ENCODE measurements at places on chromosomes 6 and 20.

- no peak for DNase-seq
These were observed 92.5 kb upstream of the ADGRF1 start for GRCh38 chr6:47134476-47135189.

- no peak for DNase-seq
These were observed 41.7 kb upstream of the PIM1 start for GRCh38 chr6:37127961-37128862.

DNA sequence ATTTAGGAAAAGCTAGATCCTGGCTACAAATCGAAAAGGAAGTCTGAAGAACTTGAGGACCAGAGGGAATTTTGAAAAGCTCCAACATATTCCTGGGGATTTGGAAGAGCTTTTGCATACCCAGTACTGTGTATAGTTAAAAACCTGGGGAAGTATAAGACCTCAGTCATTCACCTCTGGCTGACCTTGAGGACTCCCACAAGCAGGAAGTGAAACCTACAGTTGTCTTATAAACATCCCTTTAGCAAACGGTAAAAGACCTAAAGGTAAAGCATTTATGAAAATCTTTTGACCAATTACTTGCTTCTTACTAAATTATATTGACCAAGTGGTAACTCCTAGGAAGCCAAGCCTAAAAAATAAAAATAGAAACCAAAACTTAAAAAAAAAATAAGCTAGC lies 175.0 kb downstream of the HAO1 start:
- no peak for DNase-seq

DNA sequence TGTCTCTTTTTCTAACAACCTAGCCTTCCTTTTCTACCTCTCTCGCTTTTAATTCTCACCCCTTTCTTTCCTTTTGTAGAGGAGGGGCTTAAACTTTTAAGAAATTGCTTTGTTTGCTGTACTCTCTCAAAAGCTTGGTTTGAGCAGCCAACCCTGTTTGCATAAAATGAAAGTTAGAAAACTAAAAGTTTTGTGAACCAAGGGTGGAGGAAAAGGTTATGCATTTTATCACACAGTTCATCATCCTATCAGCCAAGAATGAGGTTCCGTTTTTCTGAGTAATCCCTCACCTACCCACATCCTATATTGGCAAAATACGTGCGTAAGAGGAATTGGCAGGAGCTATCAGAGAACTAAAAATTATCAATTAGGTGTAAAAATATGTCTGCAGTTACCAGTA lies 42.8 kb upstream of the LOC128125822 start:
- no peak for DNase-seq

DNA sequence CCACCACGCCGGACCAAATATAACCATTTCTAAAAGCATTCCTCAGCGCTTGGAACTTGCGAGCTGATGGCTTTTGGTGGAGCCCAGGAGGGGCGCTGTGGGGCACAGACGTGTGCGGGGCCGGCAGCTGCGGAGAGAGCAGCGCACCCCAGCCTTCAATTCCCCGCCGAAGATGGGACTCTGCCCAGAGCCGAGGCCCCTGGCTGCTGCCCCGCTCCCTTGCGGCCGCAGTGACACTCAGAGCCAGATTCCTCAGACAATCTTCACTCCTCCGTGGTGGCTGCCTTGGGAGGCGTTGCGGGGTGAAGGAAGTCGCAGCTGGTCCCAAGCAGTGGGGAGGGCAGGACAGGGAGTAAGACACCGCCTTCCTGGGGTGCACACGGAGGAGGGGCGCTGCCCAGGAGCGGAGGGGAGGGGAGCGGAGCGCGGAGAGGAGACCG lies 87.7 kb downstream of the TMEM242 start:
- DNase-seq: peak; percentile 49

GRCh38 chr6:85676086-85676729 lies 33.5 kb upstream of the SYNCRIP start:
- no peak for DNase-seq

DNA sequence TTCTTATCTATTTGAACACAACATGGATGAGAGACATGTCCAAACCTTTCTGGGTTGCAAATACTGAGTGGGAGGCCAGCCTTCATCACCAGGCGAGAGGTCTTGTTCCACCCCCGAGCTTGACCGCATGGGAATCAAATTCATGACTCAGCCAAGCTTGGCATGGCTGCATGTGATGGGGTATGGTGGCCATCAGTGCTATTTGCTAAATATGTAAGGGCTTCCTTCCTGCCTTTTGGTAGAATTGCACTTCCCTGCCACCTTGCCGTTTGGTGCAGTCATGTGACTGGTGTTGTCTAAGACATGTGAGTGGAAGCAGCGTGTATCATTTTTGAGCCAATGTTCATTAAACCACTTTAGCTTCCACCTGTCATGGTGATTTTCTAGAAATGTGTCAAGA lies 508.9 kb upstream of the SULF2 start:
- no peak for DNase-seq

- no peak for DNase-seq
These were observed 15.2 kb upstream of the KCNK15 start for GRCh38 chr20:44730441-44730840.

DNA sequence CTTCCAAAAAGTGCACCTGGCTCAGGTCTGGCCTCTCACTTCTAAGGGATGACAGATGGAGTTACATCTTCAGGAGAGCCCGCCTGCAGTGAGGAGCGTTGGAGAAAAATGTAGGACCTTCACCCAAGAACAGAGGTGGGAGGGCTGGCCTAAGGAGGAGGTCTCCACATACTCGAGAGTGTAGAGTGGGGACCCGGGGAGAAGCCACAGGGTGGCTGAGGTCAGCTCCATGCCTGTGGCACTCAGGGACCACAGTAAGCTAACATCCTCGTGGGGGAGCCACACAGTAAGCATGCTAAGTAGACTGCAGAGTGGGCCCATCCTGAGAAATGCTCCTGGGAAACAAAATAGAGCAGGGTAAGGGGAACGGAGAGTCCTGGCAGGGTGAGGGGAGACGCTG lies 24.0 kb downstream of the AAR2 start:
- DNase-seq: no peak

DNA sequence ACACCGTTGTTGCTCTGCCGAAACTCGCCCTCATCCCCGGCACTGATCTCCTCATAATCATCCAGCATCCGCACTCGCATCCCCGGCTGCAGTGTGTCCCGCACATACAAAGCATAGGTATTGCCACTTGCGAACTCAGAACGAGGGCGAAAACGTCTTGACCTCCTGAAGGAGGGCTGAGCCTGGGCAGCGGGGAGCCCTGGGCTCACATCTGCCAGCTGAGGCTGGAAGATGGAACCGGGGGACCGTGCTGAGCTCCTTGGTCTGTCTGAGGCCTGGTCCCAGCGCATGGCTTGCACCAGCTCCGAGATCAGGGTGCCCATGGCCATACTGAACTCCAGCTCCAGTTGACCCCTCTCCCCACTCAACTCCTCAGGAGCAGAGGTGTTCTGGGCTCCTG lies 2.7 kb downstream of the CUL7 start:
- DNase-seq: no peak

- no peak for DNase-seq
These were observed 102.1 kb upstream of the NT5E start for GRCh38 chr6:85347812-85348211.

- DNase-seq: no peak
These were observed 92.3 kb downstream of the EDN3 start for GRCh38 chr20:59392736-59393135.

GRCh38 chr20:63708301-63709148 lies 686 bp downstream of the ZGPAT start:
- no peak for DNase-seq

DNA sequence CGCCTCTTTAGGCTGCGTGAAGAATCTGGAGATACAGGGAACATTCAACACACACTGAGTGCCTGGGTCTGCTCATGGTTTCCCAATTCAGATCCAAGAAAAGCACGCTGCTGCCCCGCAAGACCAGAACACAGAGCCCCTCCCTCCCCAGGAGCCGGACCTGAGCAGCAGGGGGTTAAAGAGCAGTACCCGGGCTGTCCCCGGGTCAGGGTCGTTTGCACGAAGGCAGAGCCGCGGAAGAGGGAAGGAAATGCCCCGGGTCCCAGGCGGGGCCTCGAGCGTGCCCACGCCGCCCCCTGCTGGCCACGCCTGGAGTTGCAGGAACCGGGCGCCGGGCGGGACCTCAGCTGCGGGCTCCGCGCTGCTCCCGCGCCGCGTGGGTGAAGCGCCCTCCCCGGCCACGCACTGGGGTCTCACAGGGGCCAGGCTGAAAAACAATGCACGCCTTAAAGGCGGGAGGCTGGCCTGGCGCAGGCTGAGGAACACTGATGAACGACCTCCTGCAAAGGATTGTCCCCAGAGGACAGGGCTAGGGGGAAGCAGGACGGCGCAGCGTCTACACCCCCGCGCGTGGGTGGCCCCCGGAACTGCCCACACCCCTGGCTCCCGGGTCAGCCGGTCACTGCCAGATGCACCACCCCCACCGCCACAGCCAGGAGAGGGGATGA lies 48.9 kb downstream of the ANKRD60 start:
- peak; percentile 53 for DNase-seq

GRCh38 chr20:32153771-32154170 lies 44.3 kb downstream of the TM9SF4 start:
- no peak for DNase-seq

- no peak for DNase-seq
These were observed 85.8 kb downstream of the DZANK1 start for GRCh38 chr20:18380908-18381529.

DNA sequence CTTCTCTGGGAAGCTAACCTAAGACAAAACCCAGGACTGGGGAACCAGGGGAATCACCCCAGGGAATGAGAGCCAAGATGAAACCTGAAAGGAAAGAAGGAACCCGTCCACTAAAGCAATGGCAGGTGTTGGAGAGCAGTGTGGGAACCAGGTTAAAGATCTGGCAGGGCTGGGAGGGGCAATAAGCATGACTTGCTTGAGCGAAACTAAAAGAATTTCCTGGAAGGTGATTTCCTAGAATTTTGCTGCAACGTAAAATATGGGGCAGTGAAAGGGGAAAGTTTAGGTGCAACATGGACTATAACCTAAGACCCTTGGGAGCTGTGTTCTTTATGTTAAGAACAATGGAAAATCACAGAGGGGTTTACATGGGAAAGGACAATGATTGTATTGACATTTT lies 126.2 kb upstream of the SSTR4 start:
- no peak for DNase-seq

DNA sequence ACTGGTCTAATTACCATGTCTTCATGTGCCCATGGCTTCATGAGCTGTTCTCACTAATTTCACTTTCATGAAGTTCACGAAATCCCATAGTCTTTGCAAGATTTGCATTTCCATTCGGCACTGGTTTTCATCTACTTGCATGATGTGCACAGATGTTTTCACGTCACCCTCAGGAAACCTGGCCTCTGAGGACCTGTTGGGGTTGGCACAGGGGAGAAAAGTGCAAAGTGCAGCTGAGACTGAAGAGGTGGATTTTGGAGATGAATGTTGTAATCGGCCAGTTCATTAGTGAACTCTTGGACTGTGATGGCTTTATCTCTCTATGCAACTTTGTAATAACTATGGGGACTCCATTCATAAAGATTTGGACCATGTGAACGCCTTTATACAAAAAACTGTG lies 80.2 kb upstream of the SULF2 start:
- DNase-seq: no peak

DNA sequence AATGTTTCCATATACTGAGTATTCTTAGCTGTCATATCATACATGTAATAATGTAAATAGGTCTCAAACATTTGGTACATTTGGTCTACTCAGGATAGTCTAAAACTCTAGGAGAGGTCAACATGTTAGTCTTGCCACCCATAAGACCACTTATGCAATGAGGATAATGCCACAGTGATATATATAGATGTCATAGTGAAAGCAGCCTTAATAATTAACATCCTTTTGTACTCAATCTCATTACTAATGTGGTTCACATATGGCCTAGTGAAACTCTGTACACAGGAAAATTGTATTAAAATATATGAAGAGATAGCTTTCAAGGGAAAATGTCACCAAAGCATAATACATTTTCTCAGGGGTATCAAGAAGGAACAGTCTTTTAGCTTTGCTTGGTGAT lies 577.9 kb downstream of the TFAP2B start:
- no peak for DNase-seq

GRCh38 chr6:13239530-13240455 lies 88.5 kb downstream of the TBC1D7 start:
- no peak for DNase-seq

- no peak for DNase-seq
These were observed 272.7 kb upstream of the MAP3K7 start for GRCh38 chr6:90859612-90860011.

DNA sequence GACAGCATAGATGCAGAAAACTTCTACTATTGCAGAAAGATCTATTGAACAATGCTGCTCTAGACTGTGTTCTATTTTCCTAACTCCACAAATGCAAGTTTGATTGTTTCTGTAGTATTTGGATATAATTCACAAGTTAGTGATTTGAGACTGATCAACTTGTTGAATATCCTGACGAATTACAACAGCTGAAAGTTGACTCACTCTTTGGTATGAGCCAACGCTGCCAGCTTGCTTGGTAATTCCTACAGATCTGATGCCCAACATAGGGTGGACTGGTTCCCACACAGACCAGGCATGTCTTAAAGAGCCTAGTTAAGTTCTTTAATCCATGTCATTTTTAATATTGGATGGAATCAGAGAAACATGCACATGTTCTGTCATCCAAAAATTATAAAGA lies 231.0 kb upstream of the RAB32 start:
- no peak for DNase-seq

- peak; percentile 10 for DNase-seq
These were observed at the start of gene ISM1 for GRCh38 chr20:13220904-13221297. TSS of gene ISM1 (plus strand) at chr20:13221274. CDS start at chr20:13221777, 503 bp downstream.

DNA sequence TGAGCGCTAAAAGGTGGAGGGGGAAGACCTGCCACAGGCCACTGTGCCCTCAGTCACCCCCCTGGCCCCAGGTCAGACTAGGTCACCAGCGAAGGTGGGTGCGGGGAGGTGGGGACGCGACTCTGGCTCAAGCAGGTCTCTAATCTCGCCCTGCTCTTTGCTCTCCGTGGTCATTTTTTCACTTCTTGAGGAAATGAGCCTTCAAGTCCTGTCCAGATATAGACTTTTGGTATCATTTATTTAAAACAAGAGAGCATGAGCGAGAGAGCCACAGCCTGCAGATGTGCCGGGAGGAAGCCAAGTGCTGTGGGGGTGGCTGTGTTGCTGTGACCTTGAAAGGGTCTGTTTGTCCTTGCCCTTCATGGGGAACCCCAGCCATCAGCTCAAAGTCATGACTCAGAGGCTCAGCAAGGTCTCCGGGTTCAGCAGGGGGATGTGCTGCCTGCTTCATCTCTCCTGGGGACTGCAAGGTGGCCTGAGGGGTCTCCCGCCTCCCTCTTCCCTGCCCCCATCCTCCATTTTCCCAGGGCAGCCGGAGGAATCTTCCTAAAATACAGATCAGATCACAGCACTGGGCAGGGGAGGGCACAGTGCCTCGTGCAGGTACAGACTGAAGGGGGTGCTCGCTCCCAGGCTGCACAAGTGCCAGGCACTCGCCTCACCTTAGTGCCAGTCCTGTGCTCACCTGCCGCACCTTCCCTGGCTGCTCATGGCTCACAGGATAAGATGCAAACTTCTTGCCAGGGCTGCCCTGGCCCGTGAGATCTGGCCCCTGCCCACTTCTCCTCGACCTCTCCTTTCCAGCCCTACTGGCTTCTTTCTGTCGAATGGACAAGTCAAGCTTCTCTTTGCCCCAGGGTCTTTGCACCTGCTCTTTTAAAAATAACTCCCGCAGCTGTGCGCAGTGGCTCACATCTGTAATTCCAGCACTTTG lies 26.5 kb downstream of the SULF2 start:
- no peak for DNase-seq

Data from stimulated activated CD4-positive, alpha-beta T cell treated with anti-CD3 and anti-CD28 coated beads, Interleukin-15, amount 100 ng/mL, for 48 hours (primary cell).